ENCODE measurements at places on chromosomes 3 and 15.

DNA sequence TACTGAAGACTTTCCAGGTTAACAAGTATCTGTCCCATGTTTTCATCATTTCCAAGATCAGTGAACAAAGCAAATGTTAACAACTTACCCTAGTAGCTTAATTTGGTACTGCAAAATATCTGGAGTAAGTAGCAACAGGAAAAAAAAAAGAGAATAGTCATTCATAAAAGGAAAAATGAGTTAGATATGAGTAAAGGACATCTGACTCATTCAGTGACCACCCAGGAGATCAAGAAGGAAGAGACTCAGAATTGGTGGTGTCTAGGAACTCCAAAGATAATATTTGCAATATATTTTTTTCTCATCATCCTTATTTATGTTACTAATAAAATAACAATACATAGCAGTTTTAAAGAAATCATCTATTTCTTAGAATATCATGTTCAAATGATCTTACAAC is 253.8 kb upstream of the COL8A1 start:
- DNase-seq: no peak

DNA sequence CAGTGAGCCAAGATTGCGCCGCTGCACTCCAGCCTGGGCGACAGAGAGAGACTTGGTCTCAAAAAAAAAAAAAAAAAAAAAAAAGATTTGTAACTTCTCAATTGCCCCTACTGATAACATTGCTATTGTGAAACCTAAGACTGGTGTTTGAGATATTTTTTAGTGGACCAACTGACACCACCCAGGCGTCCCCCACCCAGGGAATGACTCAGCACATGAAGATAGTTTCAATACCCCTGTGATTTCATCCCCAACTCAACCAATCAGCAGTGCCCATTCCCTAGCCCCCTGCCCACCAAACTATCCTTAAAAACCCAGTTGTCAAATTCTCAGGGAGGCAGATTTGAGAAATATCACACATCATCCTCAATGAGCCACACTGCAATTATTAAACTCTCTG is 76.9 kb downstream of the TTBK2 start:
- no peak for DNase-seq

DNA sequence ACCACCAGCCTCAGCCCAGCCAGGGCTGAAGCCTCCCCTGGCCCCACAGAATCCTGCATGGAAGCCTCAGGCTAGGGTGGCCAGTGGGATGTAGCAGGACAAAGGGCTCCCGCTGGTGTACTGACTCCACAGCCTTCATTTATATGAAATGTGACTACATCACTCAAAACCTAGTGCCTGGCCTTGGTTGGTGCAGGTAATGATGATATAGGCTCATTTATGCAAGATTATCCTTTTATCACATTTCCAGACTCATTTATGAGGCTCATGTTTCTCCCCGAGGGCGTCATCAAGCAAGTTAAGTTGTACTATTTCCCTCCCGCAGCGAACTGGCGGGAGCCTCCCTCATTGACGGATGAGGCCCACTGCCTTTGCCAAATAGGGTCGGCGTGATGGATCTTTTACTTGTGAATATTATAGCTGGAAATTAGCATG is 179.1 kb upstream of the SMAD3 start:
- DNase-seq: no peak

DNA sequence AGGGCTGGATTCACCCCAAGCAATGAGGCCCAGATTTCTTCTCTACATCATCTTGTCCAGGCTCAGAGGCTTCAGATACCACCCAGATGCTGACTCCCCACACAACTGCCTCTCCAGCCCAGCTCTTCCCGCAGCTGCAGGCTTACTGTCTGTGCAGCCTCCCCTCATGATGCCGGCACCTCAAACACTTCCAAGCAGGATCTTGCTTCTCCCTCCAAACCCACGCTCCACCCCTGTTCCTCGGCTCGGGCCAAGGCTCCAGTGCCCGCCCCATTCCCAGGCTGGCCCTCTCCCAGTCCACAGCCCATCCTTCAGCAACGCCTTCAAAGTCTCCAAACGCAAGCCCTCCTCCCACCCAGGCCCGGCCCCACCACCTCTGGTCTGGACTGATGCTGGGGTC is 159.2 kb upstream of the LINGO1 start:
- no peak for DNase-seq

DNA sequence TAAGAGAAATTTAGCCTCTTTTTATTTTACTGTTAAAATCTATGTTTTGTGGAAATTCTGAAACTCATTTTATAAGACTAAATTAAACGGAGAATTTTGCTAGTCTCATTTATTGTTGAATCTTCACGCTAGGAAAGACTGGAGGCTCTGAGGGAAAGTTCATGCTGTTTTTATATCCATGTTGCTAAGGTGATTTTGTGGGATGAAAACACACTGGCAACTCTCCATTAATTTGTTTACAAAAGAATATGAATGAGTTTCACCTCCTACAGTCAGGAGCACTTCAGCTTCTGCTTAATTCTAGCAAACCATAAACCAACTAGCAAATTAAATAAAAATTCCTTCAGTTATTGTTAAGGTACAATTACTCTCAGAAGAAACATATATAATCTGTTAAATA is 195.4 kb downstream of the RAP2B start:
- DNase-seq: no peak

DNA sequence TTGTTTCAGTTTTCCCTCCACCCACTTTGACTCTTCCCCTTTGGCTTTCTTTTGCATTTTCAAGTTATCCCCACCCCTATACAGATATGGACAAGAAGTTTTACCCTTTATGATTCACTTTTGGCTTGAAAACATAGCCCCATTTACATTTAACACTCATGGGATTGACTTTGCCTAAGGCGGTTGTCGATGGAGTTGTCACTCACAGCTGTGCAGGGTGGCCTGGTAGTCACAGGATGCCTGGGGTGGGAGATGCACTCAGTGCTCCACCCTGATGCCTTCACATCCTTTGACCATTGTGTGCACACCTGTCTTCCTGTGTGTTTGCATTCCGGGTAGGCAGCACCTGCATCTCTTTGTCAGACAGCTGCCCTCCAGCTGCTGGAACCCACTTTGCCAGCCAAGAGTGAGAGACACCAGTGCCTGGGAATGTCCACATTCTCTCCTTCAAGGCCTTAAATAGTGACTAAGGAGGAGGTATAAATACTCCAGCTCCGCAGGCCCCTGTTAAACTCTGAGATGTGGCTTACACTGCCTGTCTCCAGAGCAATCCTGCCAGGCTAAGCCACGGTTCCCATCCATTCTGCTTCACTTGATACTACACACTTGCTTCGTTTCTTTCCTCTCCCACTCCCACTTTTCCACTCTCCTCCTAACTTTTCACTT is 191.5 kb upstream of the SLC24A5 start:
- DNase-seq: no peak

- DNase-seq: no peak
Measured at GRCh38 chr3:10542518-10542917, 37.1 kb upstream of the ATP2B2 start.

GRCh38 chr15:80596521-80596976 is 98.6 kb upstream of the ABHD17C start:
- no peak for DNase-seq

- no peak for DNase-seq
Measured at GRCh38 chr3:197438906-197439305, 116.9 kb downstream of the BDH1 start.

GRCh38 chr3:136939489-136939888 is 18.3 kb upstream of the IL20RB start:
- no peak for DNase-seq
